PC-3 (cell line): ENCODE measurements at places on chromosomes 2 and 18. TPM values are rescaled to one million over a fixed set of nuclear protein-coding genes. Genes with fewer than 3 reads are reported as not detected.

NAT8 gene
- total RNA-seq = not detected in 2 replicates

NYAP2 gene
- not detected in 2 replicates for total RNA-seq

MAP3K2 gene
- 54.6 and 64.7 TPM in 2 replicates for total RNA-seq

THSD7B gene
- under 0.01 TPM in 1 of 2 replicates, not detected in the other for total RNA-seq

DNA sequence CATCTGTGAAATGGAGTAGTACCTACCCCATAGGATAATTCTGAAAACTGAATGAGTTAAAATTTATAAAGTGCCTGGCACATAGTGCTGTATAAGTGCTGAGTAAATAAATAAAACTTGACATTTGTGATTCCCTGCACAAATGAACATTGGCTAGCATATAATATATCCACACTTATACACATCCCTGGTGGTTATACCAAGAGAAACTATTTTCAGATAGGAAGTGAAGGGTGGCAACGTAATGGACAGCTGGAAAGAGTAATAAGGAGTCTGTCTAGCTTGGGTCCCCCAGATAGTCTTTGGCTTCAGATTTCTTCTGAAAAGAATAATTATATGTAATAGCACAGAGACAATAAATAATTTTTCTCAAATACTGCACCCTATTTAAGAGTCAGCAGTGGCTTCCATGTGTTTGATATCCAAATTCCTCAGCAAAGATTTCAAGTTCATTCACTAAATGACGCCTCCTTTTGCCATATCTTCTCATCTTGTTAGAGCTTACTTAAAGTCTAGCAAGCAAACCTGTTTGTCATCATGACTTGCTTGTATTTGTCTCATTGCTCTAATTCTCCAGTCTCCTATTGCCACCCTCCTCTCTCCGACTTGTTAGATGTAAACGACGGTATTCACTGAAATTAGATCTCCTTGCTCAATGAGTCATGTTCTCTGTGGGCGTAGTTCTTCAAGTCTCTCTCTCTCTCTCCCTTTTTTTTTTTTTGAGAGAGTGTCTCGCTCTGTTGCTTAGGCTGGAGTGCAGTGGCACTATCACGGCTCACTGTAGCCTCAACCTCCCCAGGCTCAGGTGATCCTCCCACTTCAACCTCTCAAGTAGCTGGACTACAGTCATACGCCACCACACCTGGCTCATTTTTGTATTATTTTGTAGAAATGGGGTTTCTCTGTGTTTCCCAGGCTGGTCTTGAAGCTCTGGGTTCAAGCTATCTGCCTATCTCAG lies 8.7 kb upstream of the ADGRF3 start:
- H3K27me3 ChIP-seq = no peaks in the 10 kb centered on the region
- H3K27ac ChIP-seq = peak overlapping the region; percentile 50
- H3K36me3 ChIP-seq = 0 out of 2 replicates have a peak, but pooled peaks cover 4% of the 10 kb centered on the region
- H3K4me1 ChIP-seq = peaks cover 25% of the 10 kb centered on the region
- DNase-seq = peak; percentile 96
- peak overlapping the region; percentile 17 for H3K4me3 ChIP-seq

DNA sequence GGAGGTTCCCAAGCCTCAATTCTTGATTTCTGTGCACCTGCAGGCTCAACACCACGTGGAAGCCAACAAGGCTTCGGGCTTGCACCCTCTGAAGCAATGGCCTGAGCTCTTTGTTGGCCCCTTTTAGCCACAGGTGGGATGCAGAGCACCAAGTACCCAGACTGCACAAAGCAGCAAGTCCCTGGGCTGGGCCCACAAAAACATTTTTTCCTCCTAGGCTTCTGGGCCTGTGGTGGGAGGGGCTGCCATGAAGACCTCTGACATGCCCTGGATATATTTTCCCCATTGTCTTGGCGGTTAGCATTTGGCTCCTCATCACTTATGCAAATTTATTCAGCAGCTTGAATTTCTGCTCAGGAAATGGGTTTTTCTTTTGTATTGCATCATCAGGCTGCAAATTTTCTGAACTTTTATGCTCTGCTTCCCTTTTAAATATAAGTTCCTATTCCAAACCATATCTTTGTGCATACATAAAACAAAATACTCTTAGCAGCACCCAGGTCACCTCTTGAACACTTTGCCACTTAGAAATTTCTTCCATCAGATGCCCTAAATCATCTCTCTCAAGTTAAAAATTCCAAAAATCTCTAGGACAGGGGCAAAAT lies 9.0 kb upstream of the MATN3 start:
- H3K4me3 ChIP-seq = no peak overlapping the region
- H3K27me3 ChIP-seq = no peaks in the 10 kb centered on the region
- H3K36me3 ChIP-seq = no peaks in the 10 kb centered on the region
- no peaks in the 10 kb centered on the region for H3K4me1 ChIP-seq

- peak overlapping the region; percentile 95 for H3K27ac ChIP-seq
- DNase-seq = peak; percentile 73
- H3K4me3 ChIP-seq = peak overlapping the region; percentile 78
Measured at GRCh38 chr18:9612215-9612830, 2.0 kb downstream of the PPP4R1 start.

DNA sequence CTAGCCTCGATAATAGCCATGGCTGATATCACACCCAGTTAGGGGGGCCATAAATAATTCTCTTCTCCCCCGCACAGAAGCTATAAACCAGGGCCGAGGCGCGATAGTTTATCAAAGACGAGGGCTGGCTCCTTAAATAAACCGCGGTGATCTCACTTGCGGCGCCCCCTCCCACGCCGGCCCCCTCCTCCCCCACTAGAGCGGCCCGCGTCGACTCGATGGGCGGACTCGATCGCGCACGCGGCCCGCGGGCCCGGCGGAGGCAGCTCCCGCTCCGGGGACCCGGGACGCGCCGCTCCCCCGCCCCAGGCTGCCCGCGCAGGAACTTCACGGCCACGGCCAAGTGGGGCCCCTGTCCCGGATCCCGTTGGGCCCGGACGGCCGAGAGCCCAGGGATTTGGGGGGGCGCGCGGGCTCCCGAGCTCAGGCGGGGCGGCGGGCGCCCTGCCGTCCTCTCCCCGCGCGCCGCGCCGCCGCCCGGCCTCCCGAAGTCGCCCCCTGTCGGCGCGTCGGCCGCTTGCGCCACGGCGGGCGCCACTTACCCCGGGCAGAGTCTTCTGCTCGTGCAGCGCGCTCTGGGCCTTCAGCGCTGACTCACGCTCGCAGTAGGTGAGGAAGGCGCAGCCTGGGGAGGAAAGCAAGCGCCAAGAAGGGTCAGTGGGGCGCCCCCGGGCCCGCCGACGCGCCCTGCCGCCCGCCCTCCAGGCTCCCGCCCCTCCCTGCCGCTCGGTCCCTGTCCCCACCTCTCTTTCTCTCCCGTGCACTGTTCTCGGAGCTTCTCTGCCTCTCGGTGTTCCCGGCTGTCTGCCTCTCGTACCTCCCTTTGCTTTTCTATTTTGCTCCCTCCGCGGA lies 80.4 kb downstream of the CELF4 start:
- no peak overlapping the region for H3K27ac ChIP-seq
- no peak for DNase-seq
- H3K4me1 ChIP-seq = no peaks in the 10 kb centered on the region
- no peaks in the 10 kb centered on the region for H3K27me3 ChIP-seq
- no peaks in the 10 kb centered on the region for H3K36me3 ChIP-seq

GRCh38 chr2:128628206-128628605 lies 309.5 kb upstream of the HS6ST1 start:
- no peak overlapping the region for H3K4me3 ChIP-seq
- no peak overlapping the region for H3K27ac ChIP-seq
- no peaks in the 10 kb centered on the region for H3K36me3 ChIP-seq
- peaks cover 12% of the 10 kb centered on the region for H3K4me1 ChIP-seq

DNA sequence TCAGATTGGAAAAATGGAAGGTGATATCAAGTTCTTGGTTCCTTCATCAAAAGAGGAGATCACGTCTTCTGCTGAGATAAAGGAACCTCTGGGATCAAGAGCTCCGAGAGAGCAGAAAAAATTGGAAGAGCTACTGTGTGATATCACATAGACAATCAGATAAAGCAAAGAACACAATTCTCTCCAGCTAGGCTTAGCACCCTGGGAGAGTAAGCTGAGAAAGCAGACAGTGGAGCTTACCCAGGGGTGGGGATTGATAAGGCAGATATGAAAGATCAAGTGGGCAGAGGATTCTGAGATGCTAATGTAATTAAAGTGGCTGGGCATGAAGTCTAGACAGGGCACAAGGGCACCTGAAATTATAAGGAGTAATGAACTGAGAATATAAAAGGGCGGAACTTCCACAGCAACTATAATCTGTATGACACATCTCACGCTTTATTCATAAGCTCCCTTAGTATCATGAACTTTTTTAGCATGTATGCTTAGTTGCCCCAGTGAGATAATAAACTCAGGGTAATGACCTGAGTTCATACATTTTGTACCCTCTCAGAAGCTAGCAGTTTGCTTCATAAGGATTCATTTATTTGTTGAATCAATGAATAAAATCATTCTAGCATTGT lies 65.8 kb downstream of the FAM161A start:
- H3K36me3 ChIP-seq = no peaks in the 10 kb centered on the region
- peaks cover 7% of the 10 kb centered on the region for H3K4me1 ChIP-seq
- no peak overlapping the region for H3K4me3 ChIP-seq
- no peak for DNase-seq
- H3K27ac ChIP-seq = no peak overlapping the region
